ENCODE measurements at places on chromosomes 11 and 22. TPM values are rescaled to one million over a fixed set of nuclear protein-coding genes. Genes with fewer than 3 reads are reported as not detected.

DNA sequence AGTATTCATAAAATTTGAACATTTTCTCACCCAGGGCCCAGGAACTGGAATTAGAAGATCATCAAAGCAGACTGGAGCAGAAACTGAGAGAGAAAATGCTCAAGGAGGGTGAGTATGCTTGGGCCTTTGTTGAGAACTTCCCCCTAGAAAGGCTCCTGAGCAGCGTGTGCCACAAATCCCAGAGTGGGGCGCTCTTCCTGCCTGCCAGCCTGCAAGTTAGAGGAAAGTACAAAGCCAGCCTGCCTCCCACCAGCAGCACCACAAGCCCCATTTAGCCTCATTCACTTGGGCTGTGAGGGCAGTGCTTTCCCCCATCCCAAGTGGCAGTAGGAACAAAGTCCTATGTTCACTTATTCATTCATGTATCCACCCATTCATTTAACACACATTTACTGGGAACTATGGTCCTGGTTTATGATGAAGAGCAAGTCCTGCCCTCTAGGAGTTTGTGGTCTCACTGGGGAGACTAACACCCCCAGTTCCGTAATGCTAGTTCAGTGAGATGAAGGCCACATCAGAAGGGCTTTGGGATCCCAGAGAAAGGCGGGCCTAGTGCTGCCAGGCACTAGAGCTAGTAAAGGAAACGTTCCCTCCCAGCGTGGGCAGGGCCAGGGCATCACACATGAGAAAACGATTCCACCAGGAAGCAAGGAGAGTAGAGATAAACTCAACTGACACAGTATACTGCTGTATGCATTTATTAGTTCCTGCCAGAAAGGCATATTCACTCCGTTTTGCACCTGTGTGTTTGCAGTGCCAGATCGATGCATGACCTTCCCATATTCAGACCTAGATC lies 22.4 kb upstream of the PARVA start:
- no peak for DNase-seq

- no peak for DNase-seq
These were observed 207.1 kb upstream of the PLET1 start for GRCh38 chr11:112467721-112468120.

GRCh38 chr11:68044898-68045351 lies 6.1 kb downstream of the TCIRG1 start:
- DNase-seq = no peak

GRCh38 chr11:122101625-122102291 lies 14.3 kb downstream of the BLID start:
- DNase-seq = no peak

DNA sequence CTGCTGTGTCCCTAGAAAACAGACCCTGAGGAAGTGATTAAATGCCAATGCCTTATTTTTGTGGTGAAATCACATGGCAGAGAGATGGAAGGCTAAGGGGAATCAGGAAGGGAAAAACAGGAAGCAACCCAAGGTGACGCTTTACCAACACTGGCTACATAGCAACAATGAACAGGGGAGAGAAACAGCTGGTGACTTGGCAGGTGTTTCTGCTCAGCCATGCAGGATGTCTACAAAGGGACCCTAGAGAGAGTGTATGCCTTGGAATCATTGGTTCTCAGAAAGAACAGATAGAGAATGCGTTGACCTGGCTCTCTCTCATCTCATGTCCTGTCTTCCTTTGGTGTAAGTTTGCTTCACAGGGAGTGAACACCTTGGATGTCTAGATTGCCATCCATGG lies 911.9 kb downstream of the OPCML start:
- DNase-seq = no peak

- DNase-seq = no peak
These were observed 1.0 kb downstream of the PRSS23 start for GRCh38 chr11:86801364-86801763.

DNA sequence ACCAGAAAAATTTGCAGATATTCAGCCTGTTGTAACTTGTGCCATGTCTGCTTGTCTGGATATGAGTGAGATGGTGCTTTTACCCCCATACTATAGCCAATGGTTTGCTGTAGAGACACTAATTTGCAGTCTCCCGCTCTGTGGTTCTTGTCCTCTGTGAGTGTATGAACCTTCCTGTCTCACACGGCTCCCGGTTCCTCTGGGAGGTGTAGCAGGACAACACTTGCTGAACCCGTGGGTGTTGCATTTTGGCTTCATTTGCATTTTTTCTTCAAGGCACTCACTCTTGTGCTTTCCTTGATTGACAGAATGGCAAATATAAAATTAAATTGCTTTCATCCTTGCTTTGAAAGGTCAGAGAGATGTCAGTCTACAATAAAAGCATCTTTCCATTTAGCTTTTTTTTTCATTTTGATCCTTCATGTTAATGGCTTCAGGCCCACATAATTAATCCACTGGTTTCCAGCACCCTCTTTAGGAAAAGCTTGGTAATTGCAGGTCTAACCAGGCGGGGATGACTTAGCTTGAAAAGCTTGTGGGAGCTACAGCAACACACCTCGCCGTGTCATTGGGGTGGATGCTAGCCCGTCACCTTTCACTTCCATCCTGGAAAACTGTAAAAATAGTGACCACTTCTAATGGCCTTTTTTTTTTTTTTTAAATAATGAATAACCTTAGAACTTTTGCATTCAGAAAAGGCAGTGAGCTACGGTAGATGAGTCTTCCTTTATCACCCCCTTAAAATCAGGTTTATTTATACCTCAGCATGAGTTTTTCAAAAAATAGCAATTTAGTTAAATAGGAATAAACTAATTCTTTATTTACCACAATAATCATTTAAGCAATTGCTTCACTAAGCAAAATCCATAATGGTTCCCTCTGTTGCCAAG lies 27.4 kb upstream of the ST14 start:
- no peak for DNase-seq

Gene SMC1B
- not detected for total RNA-seq

Gene DDTL
- total RNA-seq = 1.9 TPM

Gene SYTL2
- 9.2 TPM for total RNA-seq

Gene PDE3B
- total RNA-seq = 12.6 TPM

Gene SESN3
- total RNA-seq = 25.7 TPM

All from esophagus squamous epithelium (tissue), 5 donors.